ENCODE measurements at places on chromosomes 12 and 14.

DNA sequence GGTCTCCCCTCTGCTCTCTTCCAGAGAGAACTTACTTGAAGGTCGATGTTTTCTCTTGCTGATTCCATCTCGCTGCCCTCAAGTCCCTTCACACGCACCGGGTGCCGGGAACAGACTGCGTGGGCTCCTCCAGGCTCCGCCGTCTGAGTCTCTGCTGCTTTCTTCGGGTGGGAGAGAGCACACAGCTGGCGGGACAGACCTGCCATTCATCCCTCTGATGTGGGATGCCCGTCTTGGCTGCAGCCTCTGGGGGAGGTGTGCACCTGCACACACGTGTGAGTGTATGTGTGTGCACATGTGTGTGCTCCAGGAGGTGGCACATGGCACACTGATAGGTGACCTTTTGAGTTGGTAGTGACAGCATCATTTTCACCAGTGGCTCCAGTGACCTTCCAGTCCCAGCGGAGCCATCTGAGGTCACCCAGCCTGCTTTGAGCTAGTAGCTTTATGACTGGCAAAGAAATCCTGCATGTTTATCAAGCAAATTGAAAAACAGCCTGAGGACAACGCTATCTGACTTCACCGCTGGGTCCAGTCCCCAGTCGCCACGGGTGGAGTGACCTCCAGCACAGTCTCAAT, at the start of gene NINJ2:
NINJ2 (minus strand) TSS at position 153 of the 579 bp plus-strand sequence; CDS start at position 68, 85 bp downstream.
- no peak for DNase-seq

- no peak for DNase-seq
Measured at GRCh38 chr12:131694116-131694838, 16.6 kb upstream of the SFSWAP start.

DNA sequence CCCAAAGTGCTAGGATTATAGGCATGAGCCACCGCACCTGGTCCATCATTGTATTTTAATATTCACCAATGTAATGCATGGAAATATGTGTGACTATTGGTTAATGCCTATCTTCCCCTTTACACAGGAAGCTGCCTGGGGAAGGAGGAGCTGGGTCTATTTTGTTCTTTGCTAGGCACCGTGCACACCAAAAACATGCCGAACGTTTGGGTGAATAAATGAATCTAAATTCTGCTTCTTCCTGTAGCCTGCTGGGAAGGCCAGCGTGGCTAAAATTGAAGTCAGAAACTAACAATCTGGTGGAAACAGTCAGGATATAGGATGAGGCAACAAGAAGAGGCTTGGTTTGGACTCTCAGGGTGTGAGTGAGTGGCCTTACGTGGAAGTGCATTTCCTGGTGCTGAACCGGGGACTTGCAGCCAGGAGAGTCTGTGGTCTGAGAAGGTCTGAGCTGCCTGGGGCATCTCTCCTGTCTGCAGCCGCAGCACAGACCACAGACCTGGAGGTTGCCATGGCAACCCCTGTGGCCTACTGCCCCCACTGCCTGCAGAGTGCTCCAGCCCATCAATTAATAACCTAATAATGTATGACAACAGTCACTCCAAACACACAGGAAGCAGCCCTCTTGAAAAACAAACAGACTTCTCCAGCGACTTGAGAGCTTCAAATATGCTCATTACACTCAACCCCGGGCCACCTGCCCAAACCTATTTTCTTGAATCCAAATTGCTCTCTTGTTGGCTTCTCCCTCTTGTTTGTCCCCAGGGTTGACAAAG, 5.5 kb upstream of the GPR68 start:
- DNase-seq, result no peak

GRCh38 chr12:121849665-121850064, 9.0 kb downstream of the HPD start:
- DNase-seq, result no peak

DNA sequence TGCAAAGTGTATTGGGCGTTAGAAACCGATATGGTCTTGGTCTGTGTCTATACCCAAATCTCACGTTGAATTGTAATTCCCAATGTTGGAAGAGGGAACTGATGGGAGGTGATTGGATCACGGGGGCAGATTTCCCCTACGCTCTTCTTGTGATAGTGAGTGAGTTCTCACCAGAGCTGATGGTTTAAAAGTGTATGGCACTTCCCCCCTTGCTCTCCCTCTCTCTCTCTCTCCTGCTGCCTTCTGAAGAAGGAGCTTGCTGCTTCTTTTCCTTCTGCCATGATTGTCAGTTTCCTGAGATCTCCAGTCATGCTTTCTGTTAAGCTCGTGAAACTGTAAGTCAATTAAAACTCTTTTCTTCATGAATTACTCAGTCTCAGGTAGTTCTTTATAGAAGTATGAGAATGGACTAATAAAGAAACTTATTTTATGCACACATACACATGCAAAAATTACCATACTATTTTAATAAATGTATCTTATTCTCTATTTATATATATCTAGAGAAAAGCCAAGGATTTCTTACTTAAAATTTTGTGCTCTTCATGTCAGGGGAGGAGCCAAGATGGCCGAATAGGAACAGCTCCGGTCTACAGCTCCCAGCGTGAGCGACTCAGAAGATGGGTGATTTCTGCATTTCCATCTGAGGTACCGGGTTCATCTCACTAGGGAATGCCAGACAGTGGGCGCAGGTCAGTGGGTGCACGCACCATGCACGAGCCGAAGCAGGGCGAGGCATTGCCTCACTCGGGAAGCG, 1891.0 kb upstream of the FLRT2 start:
- no peak for DNase-seq

- no peak for DNase-seq
Measured at GRCh38 chr14:100071545-100071944, 6.3 kb downstream of the EVL start.

DNA sequence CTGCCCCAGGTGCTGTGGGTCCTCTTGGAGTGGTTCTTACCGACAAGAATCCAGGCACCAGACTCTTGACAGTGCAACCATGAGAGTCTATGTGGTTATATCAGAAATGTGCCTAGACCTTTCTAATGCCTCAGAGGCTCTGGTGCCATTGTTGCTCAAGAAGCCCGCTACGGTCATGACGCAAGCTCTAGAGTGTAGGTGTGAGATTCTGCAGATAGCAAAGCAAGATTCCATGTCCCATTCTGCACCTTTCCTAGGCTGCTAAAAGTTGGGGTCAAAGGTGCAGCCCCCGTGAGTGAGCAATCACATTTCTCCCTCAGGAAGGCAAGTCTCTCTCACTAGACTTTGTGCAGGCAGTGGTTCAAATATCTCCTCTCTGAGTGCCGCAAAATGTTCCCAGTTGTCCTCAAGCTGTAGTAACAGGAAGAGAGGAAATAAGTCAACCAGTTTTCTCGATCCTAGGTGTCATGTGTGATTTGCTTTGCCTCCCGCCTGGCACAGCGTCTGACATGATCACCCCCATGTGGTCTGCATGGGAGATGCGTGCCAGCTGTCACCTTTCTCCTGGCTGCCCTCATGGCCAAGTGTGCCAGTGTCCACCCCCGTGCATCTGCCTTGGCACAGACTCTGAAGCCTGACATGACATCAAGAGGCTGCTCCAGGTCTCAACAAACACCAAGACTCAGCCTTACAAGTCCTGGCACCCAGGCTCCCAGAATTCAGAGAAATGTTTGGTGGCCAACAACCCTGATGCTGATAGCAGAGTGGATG, 122.5 kb upstream of the COCH start:
- no peak for DNase-seq

GRCh38 chr14:90487031-90487430, 90.2 kb downstream of the CALM1 start:
- DNase-seq, result no peak

GRCh38 chr12:92561543-92561899, 141.3 kb upstream of the PLEKHG7 start:
- no peak for DNase-seq

DNA sequence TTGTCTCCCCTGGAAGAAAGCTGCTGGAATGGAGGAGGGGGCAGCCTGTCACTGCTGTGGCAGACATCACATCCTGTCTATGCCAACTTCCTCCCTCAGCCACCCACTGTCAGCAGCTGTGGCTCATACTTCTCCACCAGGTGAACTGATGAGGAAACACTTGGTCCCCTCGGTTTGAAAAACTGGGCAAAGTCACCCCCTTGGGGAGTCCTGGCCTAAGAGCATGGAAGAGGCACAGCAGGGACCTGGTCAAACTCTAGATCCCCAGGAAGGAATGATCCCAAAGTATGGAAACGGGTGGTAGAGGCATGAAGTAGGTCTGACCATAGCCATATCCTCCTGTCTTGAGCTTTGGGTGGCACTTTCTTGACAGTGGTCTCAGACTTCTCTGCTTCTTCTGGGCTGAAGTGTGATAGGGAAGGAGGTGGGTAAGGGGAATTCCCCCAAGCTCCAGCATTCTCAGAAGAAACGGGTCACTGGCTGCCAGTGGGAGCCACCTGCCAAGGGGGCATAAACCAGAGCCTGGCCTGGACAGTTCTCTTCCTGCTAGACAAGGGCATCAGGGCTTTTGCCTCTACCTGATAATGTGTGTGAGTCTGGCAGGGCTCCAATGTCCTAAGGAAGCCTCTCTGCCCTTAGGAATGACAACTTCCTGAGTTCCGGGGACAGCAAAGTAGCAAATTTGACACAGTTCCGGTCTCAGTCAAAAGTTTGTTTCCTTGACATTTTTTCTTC, 36.0 kb downstream of the FMNL3 start:
- DNase-seq, result no peak

DNA sequence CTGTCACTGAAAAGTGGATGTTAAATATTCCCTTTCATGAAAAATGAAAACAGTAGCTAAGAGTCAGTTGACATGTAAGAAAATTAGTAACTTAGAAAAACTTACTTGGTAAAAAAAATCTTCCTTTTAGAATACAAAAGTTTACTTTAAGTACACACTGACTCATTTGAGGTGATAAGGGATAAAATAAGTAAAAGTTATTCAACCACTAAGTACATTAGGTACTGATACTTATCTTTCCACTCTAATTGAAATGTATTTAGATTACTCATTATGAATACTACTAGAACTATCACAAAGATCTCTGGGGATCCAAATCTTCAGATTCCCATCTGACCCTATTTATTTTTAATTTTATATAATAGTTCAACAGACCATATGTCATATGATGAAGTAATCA, 12.2 kb downstream of the SYCP3 start:
- no peak for DNase-seq

GRCh38 chr14:76097547-76097946, 54.2 kb upstream of the GPATCH2L start:
- DNase-seq, result no peak

DNA sequence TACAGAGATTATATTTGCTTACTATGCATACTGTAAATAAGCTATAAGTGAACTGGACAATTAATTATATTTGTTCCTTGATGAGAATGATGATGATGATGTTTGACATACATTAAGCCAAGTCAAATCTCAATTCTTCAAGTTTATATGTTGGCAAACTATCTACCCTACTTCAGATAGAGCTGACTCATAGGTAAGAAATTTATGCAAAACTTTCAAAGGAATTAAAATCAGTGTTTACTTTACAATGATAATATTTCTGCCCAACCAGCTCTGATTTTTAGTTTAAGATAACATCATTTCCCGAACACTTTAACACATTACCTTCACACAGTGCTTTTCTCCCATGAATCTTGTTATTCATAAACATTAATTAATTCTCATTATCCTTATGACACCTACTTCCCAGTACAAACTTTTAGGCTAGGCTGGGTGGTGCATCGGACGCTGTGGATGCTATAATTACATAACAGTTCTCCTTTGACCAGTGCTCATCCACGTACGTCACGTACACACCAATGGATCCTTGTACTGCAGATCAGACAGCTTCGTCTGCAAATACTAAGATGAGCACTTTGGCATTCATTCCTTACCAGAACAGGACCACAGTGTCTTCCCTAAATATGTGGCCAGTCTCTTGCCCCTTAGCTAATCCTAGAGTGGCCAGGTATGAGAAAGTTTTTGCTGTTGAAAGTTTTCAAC, 18.3 kb downstream of the BMP4 start:
- DNase-seq, result no peak

- DNase-seq, result no peak
Measured at GRCh38 chr14:81222126-81222525, 1.4 kb upstream of the GTF2A1 start.

GRCh38 chr12:120588948-120589930, 8.0 kb upstream of the POP5 start:
- DNase-seq, result no peak

- DNase-seq, result no peak
Measured at GRCh38 chr12:68227356-68227755, 1.7 kb upstream of the IL26 start.

DNA sequence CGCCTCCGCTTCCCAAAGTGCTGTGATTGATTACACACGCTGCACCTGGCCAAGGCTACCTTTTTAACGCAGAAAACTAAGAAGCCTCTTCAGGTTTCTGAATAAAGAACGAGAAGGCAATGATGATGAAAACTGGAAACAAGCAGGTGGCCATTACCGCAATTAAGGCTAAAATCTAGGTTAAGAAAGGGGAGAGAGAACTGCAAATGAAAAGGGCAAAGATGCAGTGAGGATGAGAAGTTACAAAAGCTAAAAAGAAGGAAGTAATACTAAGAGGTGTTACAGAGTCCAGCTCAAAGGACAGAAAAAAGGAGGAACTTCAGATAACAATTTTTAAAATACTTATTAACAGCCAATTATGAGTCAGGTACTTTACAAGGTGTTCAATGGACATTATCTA, 79.7 kb downstream of the DUSP16 start:
- DNase-seq, result no peak

DNA sequence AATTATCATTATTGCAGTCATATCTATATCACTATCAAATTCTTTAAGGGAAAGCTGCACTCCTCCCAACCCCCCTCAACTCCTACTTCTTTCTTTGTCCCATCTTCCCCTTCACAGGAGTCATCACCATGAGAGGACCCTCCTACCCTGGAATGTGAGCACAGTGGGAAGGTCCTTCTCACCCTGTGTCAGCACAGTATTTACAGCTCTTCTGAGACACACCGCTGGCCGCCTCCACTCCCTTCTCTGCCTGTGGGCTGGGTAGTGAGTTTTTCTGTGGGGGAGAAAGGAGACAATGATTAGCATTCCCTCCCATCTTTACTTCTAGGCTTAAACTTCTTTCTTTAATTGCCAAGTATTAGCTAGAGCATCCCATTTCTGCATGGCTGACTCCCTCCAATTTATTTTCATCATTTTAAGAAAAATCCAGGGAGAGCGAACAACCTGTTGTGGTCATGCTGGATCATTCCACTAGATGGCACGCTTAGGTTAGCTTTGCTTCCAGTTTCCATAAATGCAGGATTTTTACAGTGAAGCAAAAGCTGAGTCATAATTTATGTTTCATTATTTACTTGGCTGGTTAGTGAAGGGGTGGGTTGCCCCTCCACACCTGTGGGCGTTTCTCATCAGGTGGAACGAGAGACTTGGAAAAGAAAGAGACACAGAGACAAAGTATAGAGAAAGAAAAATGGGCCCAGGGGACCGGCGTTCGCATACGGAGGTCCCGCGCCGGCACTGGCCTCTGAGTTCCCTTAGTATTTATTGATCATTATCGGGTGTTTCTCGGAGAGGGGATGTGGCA, 188.5 kb downstream of the ALX1 start:
- no peak for DNase-seq

GRCh38 chr12:40010899-40011774, 94.7 kb downstream of the SLC2A13 start:
- DNase-seq, result peak; percentile 32
